Activated CD4-positive, alpha-beta T cell treated with anti-CD3 and anti-CD28 coated beads, Interleukin-2, amount 50 U/mL, for 16 hours (primary cell): ENCODE measurements at places on chromosomes 5 and 9.

GRCh38 chr9:127450243-127450760, 904 bp downstream of the RPL12 start:
- DNase-seq: no peak

- DNase-seq: peak; percentile 34
These were observed 218.6 kb downstream of the PJA2 start for GRCh38 chr5:109191153-109191558.

DNA sequence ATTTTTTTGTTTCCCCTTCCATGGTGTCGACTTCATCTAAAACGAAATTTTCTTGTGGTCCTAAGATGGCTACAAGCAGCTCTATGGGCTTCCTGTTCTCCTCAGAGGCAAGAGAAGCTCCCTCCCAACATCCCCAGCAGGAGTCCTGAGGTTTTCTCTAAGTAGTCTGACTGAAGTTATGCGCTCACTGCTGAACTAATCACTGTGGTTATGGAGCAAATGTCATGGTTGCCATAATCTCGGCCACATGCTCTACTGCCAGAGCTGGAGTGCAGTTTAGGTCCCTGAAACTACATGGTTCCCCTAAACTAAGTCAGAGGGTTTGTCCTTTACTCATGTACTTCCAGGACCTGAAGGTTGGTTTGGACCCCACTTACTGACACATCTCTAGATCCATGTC, 68.0 kb upstream of the MAMDC2 start:
- DNase-seq: no peak

DNA sequence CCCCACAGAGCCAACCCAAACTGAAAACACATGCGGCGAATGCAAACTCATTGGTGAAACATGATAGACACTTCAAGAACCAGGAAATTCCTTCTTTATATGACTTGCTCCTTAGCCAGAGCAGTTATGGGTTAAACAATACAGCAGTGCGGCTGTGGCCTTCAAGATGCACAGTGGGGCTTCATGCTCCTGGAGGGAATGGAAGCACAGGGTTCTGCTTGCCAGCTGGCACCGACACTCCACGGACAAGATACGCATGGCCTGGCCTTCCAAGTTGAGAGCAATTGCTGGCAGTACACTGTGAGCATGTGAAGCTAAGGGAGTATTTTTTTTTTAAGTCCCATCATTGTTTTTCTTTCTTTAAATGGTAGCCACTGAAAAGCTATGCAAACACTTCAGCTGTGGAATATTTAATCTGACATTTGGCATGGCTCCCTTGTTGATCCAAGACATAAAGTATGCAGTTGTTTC, 451.6 kb upstream of the CD180 start:
- no peak for DNase-seq

DNA sequence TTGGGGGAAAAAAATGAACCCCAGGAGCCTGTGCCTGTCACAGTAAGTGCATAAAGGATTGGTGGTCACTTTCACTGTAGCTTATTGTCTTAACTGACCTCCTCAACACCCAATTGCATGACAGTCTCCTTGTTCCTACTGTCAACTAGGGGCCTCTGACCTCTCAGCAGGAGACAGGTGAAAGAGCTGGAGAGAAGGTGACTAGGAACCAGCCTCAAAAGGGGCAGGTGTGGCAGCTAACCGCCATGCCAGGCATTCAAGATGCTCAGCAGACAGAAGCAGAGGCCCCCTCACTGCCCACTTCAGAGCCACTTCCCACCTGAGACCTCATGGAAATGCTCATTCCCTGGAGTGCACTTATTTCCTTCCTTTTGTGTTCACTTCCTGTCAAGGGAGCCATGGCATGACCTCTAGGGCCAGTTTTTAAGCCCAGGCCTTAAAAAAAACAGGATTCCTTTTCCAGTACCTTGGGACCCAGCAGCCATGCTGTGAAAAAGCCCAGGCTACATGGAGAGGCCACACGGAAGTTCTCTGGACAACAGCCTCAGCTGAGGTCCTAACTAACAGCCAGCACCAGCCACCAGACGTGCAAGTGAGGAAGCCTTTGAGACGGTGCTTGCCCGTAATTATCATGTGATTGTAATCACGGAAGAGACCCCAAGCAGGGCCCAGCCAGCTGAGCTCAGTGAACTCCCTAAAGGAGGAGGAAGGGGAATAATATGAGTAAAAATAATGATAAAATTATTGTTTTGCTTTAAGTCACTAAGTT, 74.9 kb downstream of the NSUN2 start:
- DNase-seq: no peak

GRCh38 chr5:177446200-177447065, at the start of gene PRR7:
Gene PRR7, plus strand, starts transcription at chr5:177446814. Its CDS starts 8,254 bp downstream, at chr5:177455068.
- peak; percentile 72 for DNase-seq

- DNase-seq: no peak
These were observed 5.5 kb upstream of the COL27A1 start for GRCh38 chr9:114149765-114150340.

DNA sequence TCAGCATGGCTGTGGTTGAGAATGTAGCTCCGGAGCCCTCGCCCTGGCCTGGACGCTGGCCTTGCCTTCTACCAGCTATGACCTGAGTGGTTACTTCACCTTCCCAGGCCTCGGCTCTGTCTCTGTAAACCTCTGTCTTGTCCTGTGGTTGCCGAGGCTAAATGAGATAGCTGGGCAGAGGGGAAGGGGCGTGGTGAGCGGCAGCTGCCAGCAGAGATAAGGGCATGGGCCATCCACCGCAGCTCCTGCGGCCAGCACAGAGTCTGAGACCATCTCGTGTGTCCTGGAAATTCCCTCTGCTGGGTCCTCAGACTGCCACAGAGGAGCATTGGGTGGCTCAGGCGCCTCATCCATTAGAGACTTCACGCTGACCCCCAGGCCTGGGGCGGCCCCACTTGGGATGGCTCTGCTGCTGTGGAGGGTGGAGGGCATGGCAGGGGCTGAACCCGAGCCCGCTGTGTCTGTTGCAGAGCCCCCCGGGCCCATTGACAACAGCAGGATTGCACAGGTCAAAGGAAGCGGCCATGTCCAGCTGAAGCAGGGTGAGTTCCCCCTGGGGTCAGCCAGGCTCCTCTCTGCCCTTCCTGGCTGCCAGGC, 43.9 kb downstream of the USP20 start:
- no peak for DNase-seq

- DNase-seq: no peak
These were observed 5.5 kb upstream of the RNU6ATAC start for GRCh38 chr9:134169724-134170401.

GRCh38 chr5:54861212-54861894, 124.0 kb downstream of the ESM1 start:
- DNase-seq: no peak

DNA sequence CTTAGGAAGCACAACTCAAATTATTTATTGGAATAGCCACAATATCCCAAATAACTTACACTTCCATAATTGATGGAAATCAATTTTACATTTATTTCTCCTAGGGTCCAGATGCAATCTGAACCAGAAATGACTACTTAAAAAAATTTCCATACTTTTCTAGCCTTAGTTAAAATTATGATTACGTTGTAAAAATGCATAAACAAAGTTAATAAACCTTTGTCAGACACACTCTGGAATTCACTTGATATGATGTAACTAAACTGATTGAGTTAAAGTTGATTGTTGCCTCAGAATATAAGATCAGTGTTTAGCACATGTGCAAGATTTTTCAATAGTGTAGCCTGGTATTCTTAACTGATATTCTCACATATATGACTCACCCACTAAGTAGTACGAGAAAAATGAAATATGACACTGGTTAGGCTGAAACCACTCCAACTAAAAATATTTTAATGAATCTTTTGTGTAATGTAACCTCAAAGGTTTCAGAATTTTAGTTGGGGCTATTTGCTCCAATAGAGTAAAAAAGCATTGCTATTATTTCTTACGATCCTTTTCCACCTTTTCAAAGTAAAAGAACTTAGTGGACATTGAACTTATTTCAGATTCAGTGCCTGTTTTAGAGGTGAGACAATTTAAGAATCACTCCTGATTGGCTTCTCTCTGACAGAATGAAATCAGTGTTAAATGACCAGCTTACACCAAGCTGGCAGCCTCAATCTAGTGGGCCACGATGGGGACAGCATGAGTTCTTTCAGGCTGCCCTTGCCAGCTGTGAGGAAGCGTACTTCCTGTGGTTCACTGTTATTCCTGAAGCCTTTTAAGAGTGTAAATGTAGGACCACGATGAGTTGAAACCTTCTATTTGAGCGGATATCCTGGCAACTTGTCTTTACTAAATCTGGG, 277.2 kb upstream of the CDH9 start:
- no peak for DNase-seq

GRCh38 chr5:23089286-23089685, 236.1 kb upstream of the CDH12 start:
- DNase-seq: no peak
